ENCODE measurements at places on chromosomes 3 and 15. TPM values are rescaled to one million over a fixed set of nuclear protein-coding genes. Genes with fewer than 3 reads are reported as not detected.

SPINK8 gene
- not detected for total RNA-seq

PGBD4 gene
- total RNA-seq, result 3.4 TPM

PCSK6 gene
- 0.83 TPM for total RNA-seq

DISP2 gene
- 0.39 TPM for total RNA-seq

ABHD10 gene
- total RNA-seq, result 46.9 TPM

ALDH1L1 gene
- total RNA-seq, result not detected

EXD1 gene
- total RNA-seq, result not detected

KCNH8 gene
- not detected for total RNA-seq

ATP2B2 gene
- total RNA-seq, result not detected

CHRNA7 gene
- total RNA-seq, result 0.25 TPM

KBTBD12 gene
- total RNA-seq, result not detected

DLL4 gene
- total RNA-seq, result 0.14 TPM

LRRIQ4 gene
- 0.16 TPM for total RNA-seq

CASR gene
- not detected for total RNA-seq

RBP2 gene
- not detected for total RNA-seq

TMEM43 gene
- total RNA-seq, result 36.7 TPM

SHC4 gene
- 8.9 TPM for total RNA-seq

GPR62 gene
- not detected for total RNA-seq

SH3BP5 gene
- 15.0 TPM for total RNA-seq

EIF3J gene
- total RNA-seq, result 127 TPM

UPK1B gene
- not detected for total RNA-seq

ZNF774 gene
- 2.7 TPM for total RNA-seq

Data from activated T-helper 2 cell treated with anti-CD3 and anti-CD28 coated beads, Interferon-gamma antibody, Interleukin-2, Interleukin-4, amounts not matched to agents 10 μg/mL and 5 μg/mL and 100 μg/mL, durations not matched to agents 14 hours and 24 hours and 36 hours (primary cell).